Ovary (tissue), 10 donors: ENCODE measurements at places on chromosomes 7 and 10.
A peak's percentile ranks its signal among the peaks of the same experiment; 100 is the strongest.

DNA sequence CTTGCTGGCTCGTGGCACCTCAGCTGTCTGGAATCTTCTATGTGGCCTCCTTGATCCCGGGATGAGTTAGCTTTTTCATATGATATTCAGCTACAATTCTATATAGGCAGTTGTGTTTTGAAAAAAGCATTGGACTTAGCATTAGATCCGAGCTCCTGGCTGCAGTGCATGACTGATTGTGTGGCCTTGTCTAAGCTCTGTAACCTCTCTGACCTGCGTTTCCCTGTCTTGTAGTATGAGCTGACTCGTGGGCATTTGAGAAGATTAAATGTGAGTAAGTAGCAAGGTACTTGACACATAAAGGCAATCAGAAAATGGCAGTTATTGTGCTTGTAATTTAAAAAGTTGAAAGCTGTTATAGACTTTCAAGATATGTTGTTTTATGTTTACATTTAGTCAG lies 85.9 kb downstream of the CCNY start:
- no peak for DNase-seq

- peak; percentile 11 for DNase-seq
These were observed 12.2 kb upstream of the PSAP start for GRCh38 chr10:71863203-71863602.

GRCh38 chr10:37003126-37003525 lies 122.3 kb upstream of the ANKRD30A start:
- no peak for DNase-seq

- no peak for DNase-seq
These were observed 110.6 kb upstream of the PRR15 start for GRCh38 chr7:29453021-29453420.

DNA sequence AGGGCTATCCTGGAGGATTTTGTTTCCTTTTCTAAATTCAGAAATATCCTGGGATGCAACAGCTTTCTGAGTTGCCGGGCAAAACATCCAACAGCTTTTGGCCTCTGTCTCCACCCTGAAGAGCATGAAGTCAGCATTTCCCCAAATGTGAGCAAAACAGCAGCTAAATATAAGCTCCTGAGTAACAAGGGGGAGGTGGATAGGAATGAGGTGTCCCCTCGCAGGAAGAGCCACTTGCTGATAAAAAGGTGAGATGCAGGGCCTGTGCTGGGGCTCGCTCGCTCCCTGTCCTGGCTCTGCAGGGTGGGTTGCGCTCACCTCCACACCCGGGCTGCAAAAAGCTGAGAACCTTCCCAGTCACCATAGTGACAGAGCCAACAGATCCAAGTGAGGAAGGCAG lies 264.3 kb downstream of the ZEB1 start:
- no peak for DNase-seq

DNA sequence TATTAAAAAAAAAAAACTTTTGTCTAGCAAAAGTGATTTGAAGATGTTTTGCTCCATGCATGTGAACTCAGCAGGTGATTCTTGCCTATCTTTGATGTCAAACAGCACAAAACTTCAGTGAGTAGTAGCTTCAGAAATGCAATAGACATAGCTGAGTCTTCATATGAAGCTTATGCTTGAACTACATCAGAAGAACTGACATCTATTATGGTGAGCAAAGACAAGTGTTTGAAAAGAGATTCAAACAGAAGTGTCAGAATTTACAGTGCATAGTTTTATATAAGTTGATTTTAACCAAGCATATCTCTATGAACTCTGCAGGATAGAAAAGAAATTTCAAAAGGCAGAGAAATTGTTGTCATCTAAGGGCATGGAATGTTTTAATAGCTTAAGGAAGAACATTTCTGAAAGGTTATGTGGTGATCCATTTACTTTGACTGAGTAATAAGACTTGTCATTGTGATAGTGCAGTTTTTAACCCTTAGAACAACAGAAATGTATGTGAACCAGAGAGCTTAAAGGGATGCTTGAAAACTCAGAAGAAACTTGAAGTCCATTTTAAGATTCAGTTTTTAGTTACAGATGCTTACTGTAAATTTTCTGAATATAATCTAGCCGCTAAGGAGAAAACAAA lies 351.4 kb downstream of the MDFIC start:
- DNase-seq: no peak
